Left ventricle myocardium inferior (tissue), 1 donor: ENCODE measurements at places on chromosomes 16 and 17. TPM values are rescaled to one million over a fixed set of nuclear protein-coding genes. Genes with fewer than 3 reads are reported as not detected.

- H3K27me3 ChIP-seq = no peaks in the 10 kb centered on the region
- no peak for DNase-seq
- peaks cover 27% of the 10 kb centered on the region for H3K4me1 ChIP-seq
- H3K4me3 ChIP-seq = peak overlapping the region; percentile 34
- peaks cover 7% of the 10 kb centered on the region for H3K36me3 ChIP-seq
These were observed 30.1 kb upstream of the MTSS2 start for GRCh38 chr16:70715860-70716357.

- no peak overlapping the region for H3K4me3 ChIP-seq
- H3K4me1 ChIP-seq = no peaks in the 10 kb centered on the region
- H3K27ac ChIP-seq = no peak overlapping the region
- no peak for DNase-seq
- H3K27me3 ChIP-seq = peaks cover 98% of the 10 kb centered on the region
These were observed 150.8 kb upstream of the FOXF1 start for GRCh38 chr16:86359571-86359970.

GRCh38 chr16:559411-560203, 587 bp upstream of the PRR35 start:
- no peaks in the 10 kb centered on the region for H3K36me3 ChIP-seq
- H3K27ac ChIP-seq = no peak overlapping the region
- no peak for DNase-seq
- peak overlapping the region; percentile 9 for H3K4me3 ChIP-seq

- no peak for DNase-seq
- no peak overlapping the region for H3K27ac ChIP-seq
- peaks cover 3% of the 10 kb centered on the region for H3K36me3 ChIP-seq
These were observed 95.3 kb downstream of the BMERB1 start for GRCh38 chr16:15529673-15530072.

- H3K27ac ChIP-seq = no peak overlapping the region
- no peak for DNase-seq
- H3K27me3 ChIP-seq = peaks cover 99% of the 10 kb centered on the region
- no peak overlapping the region for H3K4me3 ChIP-seq
- H3K36me3 ChIP-seq = no peaks in the 10 kb centered on the region
These were observed 18.5 kb downstream of the SRCIN1 start for GRCh38 chr17:38587203-38587602.

STH gene
- total RNA-seq = not detected

NACA2 gene
- not detected for total RNA-seq

- H3K4me3 ChIP-seq = no peak overlapping the region
- no peak overlapping the region for H3K27ac ChIP-seq
- DNase-seq = no peak
- H3K36me3 ChIP-seq = no peaks in the 10 kb centered on the region
These were observed 81.4 kb upstream of the CRHR1 start for GRCh38 chr17:45702666-45703266.

GRCh38 chr17:43356999-43357398, 41.8 kb upstream of the ARL4D start:
- H3K27me3 ChIP-seq = no peaks in the 10 kb centered on the region
- no peak for DNase-seq
- no peaks in the 10 kb centered on the region for H3K36me3 ChIP-seq
- H3K27ac ChIP-seq = no peak overlapping the region
- H3K4me3 ChIP-seq = no peak overlapping the region

DNA sequence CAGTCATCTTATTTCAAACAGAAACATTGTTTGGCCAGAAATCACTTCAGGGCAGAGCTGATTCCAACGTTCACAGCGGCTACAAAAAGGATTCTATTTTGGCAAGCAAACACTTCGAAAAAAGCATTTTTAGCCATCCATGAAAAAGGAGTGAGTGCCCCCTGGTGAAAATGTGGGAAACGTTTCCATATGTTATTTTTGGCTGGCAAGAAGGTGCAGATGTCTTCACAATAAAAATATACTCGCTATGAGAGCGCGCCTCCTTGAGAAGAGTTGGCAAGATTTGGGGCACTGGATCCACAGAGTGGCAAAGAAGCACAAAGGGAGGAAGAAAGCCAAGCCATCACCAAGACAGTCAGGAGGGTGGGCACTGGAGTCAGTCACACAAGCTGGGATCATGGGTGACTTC, 191.1 kb downstream of the CHD9NB start:
- DNase-seq = no peak
- no peaks in the 10 kb centered on the region for H3K36me3 ChIP-seq
- no peak overlapping the region for H3K27ac ChIP-seq
- no peak overlapping the region for H3K4me3 ChIP-seq
- no peaks in the 10 kb centered on the region for H3K27me3 ChIP-seq
- no peaks in the 10 kb centered on the region for H3K4me1 ChIP-seq

TLE7 gene
- not detected for total RNA-seq

- no peaks in the 10 kb centered on the region for H3K36me3 ChIP-seq
- no peak for DNase-seq
- no peak overlapping the region for H3K4me3 ChIP-seq
- no peaks in the 10 kb centered on the region for H3K27me3 ChIP-seq
- no peak overlapping the region for H3K27ac ChIP-seq
These were observed 44.6 kb upstream of the MAP3K14 start for GRCh38 chr17:45361451-45361850.

DNA sequence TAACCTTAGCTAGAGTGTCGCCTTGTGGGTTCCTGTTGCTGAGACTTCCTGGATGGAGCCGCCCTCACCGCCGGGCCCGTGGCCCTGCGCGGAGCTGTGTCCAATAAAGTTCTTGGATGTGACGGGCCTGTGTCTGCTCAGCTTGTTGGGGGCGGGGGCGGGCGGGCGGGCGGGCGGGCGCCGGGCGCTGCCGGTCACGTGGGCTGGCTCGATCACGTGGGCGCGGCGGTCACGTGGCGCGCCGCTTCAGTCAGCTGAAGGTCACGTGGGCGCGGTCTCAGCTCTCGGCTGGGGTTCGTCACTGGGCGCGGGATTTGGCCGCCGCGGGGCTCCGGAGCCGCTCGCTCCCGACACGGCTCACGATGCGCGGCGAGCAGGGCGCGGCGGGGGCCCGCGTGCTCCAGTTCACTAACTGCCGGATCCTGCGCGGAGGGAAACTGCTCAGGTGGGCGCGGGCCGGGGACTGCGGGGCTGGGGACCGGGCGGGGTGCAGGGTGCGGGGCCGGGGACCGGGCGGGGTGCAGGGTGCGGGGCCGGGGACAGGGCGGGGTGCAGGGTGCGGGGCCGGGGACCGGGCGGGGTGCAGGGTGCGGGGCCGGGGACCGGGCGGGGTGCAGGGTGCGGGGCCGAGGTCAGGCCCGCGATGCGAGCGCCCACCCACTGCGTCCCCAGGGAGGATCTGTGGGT, at the start of gene AMDHD2:
AMDHD2 (plus strand) TSS at position 275 of the 687 bp plus-strand sequence; CDS start at position 363, 88 bp downstream.
- H3K36me3 ChIP-seq = peaks cover 36% of the 10 kb centered on the region
- H3K27ac ChIP-seq = peak within 1 kb of the TSS; percentile 88
- H3K27me3 ChIP-seq = no peaks in the 10 kb centered on the region
- peaks cover 58% of the 10 kb centered on the region for H3K4me1 ChIP-seq

GRCh38 chr16:66266436-66267291, 99.8 kb upstream of the CDH5 start:
- peaks cover 35% of the 10 kb centered on the region for H3K4me1 ChIP-seq
- H3K4me3 ChIP-seq = no peak overlapping the region
- DNase-seq = peak; percentile 76
- H3K27ac ChIP-seq = peak overlapping the region; percentile 73
- H3K27me3 ChIP-seq = peaks cover 14% of the 10 kb centered on the region

GRCh38 chr17:49776551-49777300, 11.8 kb upstream of the KAT7 start:
- peak overlapping the region; percentile 55 for H3K27ac ChIP-seq
- no peaks in the 10 kb centered on the region for H3K27me3 ChIP-seq
- H3K4me1 ChIP-seq = peaks cover 38% of the 10 kb centered on the region
- H3K4me3 ChIP-seq = no peak overlapping the region

DNA sequence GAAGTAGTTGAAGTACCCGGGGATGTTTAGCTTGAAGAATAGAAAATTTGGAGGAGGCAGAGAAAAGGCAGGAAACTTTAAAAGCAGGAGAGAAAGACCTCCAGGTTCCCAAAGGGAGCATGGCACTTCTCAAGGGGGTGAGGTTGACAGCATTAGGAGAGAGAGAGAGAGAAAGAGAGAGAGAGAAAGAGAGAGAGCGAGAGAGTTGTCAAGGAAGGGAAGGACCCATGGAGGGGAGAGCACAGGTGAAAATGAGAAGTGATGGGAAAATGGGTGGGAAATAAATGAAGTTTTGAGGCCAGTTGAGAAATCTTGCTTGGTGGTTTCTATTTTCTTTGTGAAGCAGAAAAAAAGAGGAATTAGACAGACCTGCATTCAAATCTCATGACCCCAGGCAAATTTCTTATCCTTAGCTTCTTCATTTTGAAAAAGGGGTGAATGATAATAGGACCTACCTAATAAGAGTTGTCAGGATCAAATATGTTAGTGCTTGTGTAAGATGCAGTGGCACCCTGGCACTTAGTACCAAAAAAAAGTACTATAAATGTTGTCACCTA, 24.0 kb downstream of the PRKCB start:
- H3K27me3 ChIP-seq = peaks cover 79% of the 10 kb centered on the region
- H3K4me1 ChIP-seq = peaks cover 4% of the 10 kb centered on the region
- no peak overlapping the region for H3K27ac ChIP-seq
- H3K36me3 ChIP-seq = no peaks in the 10 kb centered on the region
- no peak for DNase-seq
- no peak overlapping the region for H3K4me3 ChIP-seq

DNA sequence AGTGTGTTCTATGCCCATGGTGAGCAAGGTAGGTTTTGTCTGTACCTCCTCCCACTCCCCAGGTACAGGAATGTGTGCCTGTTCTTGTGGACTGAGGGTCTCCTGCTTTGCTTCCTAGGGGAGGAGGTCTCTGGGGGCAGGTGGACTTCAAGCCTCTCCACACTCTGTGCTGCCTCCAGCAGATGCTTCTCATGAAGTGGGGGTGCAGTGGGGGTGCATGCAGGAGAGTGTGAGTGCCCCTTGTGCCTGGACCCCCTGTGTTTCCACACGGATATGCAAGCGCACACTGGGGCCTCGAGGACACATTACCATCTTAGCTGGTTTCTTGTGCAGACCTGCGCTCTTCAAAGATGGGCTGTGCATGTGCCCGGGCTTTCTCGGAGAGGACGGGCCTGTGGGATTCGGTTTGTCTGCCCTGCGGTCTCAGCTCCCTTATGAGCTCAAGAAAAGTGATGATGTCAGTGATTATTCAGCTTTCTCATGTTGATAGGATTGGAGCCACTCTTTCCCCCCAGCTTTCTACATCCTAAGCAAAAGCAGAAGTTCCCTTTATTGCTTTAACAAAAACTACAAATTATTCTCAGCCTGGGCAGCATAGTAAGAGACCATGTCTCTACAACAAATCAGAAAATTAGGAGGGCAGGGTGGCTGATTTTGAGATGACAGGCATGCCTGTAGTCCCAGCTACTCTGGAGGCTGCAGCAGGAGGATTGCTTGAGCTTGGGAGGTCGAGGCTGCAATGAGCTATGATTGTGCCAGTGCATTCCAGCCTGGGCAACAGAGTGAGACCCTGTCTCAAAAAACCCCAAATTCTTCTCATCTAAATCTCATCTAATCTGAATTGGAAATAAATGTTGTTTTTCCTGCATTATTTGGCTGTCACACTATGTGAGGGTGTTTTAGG, 86.8 kb downstream of the RPTOR start:
- no peak overlapping the region for H3K27ac ChIP-seq
- H3K27me3 ChIP-seq = no peaks in the 10 kb centered on the region
- no peaks in the 10 kb centered on the region for H3K4me1 ChIP-seq
- H3K4me3 ChIP-seq = no peak overlapping the region

DNA sequence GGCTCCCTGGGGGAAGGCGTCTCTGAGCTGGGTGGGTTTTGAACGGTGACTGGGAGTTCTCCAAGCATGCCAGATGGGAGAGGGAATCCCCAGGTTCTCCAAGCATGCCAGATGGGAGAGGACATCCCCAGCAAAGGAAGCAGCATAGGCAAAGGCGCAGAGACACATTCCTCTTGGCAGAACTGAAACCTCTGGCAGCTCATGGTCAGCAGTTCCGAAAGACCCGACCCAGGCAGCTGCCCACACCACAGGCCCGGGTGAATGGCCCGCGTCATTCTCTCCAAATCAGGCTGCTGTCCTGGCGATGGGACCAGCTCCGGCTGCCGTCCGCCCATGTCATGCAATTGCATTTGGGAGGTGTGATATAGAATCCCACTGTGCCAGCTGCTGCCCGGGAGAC, 8.0 kb downstream of the ZNF469 start:
- peaks cover 66% of the 10 kb centered on the region for H3K27me3 ChIP-seq
- H3K36me3 ChIP-seq = no peaks in the 10 kb centered on the region
- peak overlapping the region; percentile 57 for H3K27ac ChIP-seq
- no peak overlapping the region for H3K4me3 ChIP-seq
- peaks cover 42% of the 10 kb centered on the region for H3K4me1 ChIP-seq

DNA sequence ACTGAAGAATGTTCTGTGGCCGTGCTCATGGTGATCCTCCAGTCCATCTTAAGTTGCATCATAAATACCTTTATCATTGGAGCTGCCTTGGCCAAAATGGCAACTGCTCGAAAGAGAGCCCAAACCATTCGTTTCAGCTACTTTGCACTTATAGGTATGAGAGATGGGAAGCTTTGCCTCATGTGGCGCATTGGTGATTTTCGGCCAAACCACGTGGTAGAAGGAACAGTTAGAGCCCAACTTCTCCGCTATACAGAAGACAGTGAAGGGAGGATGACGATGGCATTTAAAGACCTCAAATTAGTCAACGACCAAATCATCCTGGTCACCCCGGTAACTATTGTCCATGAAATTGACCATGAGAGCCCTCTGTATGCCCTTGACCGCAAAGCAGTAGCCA, 36.8 kb upstream of the KCNJ2 start:
- no peak for DNase-seq
- H3K27me3 ChIP-seq = no peaks in the 10 kb centered on the region
- no peak overlapping the region for H3K27ac ChIP-seq
- H3K4me1 ChIP-seq = peaks cover 8% of the 10 kb centered on the region

DNA sequence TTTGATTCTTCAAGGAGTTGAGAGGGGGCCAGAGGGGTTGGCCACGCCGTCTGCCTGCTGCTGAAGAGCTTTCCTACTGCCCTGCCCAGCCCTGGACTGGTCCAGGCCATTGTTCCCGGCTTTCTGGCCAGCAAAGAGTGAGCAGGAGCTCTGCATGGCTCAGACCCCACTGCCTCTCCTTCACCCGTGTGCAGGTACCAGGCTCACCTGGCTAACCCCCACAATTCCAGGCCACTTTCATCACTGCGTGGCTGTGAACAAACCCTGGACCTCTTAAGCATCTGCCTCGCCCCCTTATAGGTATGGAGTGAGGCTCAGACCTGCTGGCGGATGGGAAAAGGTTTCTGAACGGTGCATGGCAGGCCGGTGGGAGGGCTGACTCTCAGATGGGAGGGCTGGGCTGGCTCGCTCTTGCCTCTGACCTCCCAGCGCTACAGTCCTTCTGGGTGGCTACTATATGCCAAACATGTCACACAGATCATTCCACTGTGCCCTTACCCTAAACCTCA, 8.9 kb downstream of the ZNF319 start:
- no peak overlapping the region for H3K4me3 ChIP-seq
- peaks cover 24% of the 10 kb centered on the region for H3K4me1 ChIP-seq
- H3K27me3 ChIP-seq = no peaks in the 10 kb centered on the region
- H3K36me3 ChIP-seq = peaks cover 21% of the 10 kb centered on the region
- no peak overlapping the region for H3K27ac ChIP-seq

- H3K27me3 ChIP-seq = no peaks in the 10 kb centered on the region
- peak overlapping the region; percentile 70 for H3K27ac ChIP-seq
- H3K4me3 ChIP-seq = peak overlapping the region; percentile 23
- DNase-seq = no peak
These were observed 6.4 kb downstream of the CYB561 start for GRCh38 chr17:63439687-63440086.
